ENCODE measurements at places on chromosomes 4 and X.

DNA sequence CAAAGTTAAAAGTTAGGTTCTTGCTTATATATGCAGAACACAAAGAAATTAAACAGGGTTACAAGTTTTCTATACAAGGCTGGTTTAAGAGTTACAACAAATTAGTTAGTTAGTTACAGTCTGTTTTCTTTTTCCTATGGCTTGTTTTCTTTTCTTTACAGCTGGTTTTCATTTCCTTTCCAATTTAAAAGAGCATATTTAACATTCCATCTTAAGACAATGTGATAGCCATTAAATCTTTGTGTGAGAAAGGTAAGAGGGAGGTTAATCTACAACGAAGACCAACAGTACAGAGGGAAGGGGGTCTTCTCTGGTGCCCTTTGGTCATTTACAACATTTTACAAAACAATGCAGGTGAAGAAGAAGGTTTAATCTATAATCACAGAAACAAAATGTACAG is 290.6 kb downstream of the ZNF674 start:
- no peak for DNase-seq

- DNase-seq, result no peak
Measured at GRCh38 chr4:92399032-92399431, 95.3 kb downstream of the GRID2 start.

DNA sequence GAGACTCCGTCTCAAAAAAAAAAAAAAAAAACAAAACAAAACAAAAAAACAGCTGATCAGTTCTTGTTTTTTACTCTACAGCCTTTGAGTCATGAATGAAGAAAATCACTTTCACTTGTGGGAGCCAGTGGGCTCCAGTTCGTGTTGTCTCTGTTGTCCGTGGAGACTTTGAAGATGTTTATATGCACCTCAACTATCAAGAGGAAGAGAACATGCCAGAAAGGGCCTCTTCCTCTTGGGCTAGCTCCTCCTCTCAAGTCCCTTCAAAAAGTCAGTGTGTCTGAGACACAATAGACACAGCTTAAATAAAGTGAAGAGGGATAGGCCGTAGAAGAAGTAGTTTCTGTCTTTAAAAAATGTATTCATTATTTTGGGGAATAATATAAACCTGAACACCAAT is 182.7 kb downstream of the KDR start:
- no peak for DNase-seq

DNA sequence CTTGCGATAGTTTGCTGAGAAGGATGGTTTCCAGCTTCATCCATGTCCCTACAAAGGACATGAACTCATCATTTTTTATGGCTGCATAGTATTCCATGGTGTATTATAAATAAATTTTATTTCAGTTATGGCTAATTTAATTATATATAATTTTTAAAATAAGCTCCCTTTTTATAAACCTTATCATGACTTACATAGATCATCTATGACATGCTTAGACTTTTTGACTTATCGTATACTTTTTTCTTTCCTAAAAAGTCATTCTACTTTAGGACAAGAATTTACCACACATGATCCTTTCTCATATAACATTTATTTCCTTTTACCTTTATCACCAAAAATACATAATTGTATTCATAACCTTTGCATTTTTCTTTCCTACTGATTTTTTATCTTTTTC is 376.5 kb downstream of the CCSER1 start:
- DNase-seq, result no peak

DNA sequence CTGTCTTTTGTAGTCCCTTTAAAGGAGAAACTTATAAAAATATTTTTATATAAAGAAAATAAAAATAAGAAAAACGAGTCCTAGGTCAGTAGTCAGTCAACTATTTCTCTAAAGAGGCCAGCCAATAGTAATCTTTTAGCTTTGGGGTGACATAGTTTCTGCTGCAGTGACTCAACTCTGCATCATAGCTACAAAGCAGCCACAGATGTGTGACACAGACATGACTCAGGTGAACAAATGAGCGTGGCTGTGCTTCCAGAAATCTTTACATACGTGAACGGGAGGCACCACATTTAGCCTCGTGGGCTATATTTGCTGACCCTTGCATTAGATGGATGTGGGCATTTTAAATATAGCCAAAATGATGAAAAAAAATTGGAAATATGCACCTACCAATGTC is 1862.5 kb upstream of the TENM3 start:
- no peak for DNase-seq

DNA sequence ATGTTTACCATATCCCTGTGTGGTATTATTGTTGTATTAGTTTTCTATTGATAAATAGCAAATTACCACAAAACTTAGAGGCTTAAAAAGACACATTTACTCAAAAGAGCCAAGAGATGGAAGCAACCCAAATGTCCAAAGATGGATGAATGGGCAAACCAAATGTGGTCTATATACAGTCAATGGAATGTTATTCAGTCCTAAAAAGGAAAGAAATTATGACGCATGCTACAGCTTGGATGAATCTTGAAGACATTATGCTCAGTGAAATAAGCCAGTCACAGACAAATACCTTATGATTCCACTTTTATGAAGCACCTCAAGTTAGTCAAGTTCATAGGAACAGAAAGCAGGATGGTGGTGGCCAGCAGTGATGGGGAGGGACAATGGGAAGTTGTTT is 144.7 kb downstream of the QDPR start:
- no peak for DNase-seq

GRCh38 chr4:176746846-176747245 is 45.9 kb downstream of the VEGFC start:
- no peak for DNase-seq

- no peak for DNase-seq
Measured at GRCh38 chr4:2085496-2085901, 26.4 kb downstream of the NAT8L start.

GRCh38 chr4:21802406-21802805 is 146.2 kb downstream of the KCNIP4 start:
- DNase-seq, result no peak

DNA sequence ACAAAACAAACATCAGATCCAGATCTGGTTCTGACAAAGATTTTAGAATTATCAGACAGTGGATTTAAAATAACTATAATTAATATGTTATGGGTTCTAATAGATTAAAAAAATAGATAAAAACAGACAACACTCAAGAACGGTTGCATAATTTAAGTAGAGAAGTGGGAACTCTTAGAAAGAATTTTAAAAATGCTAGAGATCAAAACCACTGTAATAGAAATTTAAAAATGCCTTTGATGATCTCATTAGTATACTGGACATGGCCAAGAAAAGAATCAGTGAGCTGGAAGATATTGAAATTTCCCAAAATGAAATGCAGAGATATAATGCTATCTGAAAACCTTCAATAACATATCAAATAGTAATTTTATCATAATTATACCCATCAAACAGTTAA is 28.3 kb upstream of the DYNLT3 start:
- no peak for DNase-seq

- DNase-seq, result no peak
Measured at GRCh38 chr4:15348695-15349094, 79.1 kb upstream of the C1QTNF7 start.

DNA sequence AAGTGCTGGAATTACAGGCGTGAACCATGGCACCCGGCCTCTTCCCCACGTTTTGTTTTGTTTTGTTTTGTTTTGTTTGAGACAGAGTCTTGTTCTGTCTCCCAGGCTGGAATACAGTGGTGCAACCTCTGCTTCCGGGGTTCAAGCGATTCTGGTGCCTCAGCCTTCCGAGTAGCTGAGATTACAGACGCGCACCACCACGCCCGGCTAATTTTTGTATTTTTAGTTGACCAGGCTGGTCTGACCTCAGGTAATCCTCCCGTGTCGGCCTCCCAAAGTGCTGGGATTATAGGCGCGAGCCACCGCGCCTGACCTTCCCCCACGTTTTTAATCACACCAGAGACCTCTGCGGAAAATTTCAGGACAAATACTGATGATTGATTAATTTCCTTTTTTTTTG is 2.2 kb downstream of the ENOPH1 start:
- no peak for DNase-seq

DNA sequence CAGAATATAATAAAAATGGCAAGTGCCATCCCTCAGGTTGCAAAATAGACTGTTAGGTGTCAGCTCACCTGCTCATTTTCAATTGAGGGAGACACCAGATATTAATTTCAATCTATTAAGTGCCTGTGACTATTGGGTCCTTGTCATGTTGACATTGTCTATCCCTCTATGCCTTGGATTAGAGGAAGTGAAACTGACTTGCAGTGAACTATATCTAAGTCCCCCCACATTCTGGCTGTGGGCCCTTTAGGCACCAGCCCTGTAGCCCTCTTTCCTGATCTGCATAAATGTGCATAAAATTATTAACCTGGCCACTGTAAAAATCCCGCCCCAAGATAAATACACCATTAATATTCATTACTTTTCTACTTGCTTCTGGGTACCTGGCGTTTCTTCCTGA is 293.0 kb upstream of the CLNK start:
- DNase-seq, result no peak

DNA sequence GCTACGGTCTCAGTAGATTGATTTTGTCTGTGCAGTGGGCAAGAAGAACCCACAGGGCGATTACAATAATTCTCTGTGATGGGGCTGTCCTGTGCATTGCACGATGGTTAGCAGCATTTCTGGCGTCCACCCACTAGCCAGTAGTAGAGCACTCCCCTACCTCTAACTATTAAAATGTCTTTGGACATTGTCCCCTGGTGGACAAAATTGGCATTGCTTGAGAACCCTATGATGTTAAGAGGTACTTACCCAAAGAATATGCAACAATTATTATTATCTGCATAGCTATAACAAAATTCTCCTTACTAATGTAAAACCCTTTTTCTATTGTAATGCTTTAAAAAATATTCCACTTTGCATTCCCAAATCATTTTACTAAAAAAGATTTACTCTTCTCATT is 109.5 kb upstream of the VCX3A start:
- no peak for DNase-seq

Data from COR-L47 (cell line).